Activated CD8-positive, alpha-beta memory T cell treated with anti-CD3 and anti-CD28 coated beads, Interleukin-2, amount 10 ng/mL, durations not matched to agents 7 days and 5 days (primary cell): ENCODE measurements at places on chromosomes 5 and 9. TPM values are rescaled to one million over a fixed set of nuclear protein-coding genes. Genes with fewer than 3 reads are reported as not detected.

The PCDHB1 gene
- total RNA-seq: not detected

The ACSL6 gene
- 10.9 TPM for total RNA-seq

The PCDHB3 gene
- not detected for total RNA-seq

The TEK gene
- not detected for total RNA-seq

The TMEM252 gene
- total RNA-seq: not detected
